ENCODE measurements at places on chromosomes 1 and 21.

DNA sequence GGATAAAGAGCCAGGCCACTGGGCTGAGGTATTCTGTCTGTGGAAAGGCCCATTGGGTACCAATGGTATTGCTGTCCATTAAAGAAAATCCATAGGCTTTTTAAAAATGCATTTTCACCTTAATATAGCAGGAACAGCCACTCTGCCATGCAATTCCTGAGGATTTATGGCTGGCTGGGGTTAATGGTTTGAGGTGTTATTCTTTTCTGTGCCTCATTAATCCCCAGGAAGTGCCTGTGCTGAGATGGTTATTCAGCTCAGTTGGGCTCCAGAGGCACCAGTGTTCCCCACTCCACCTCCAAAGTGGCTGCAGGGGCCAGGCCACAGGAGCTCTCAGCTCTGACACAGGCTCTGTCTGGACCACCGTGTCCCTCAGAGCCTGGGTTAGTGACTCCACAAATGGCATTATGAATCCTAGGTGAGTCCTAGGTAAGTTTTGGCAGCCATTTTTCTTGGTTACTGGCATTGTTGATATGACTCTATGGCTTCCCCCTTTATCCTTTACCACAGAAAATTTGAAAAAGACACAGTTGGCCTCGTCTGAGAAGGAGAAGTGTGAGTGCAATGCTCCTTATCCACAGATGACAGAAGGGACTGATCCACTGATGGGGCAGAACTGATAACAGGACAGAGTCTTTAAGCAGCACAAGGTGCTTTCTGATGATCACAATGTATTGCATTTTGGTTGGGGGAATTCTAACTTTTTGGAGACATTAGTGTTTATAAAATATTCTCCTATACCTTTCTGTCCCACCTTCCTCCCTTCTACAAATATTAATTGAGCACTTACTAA, 2.2 kb upstream of the PAPPA2 start:
- DNase-seq, result no peak

GRCh38 chr1:212431644-212432043, 1.1 kb upstream of the NENF start:
- DNase-seq, result no peak

- DNase-seq, result no peak
Observed at GRCh38 chr1:71835442-71835813, 446.9 kb downstream of the NEGR1 start.

GRCh38 chr1:53093778-53094532, 31.9 kb downstream of the PODN start:
- peak; percentile 69 for DNase-seq

- DNase-seq, result no peak
Observed at GRCh38 chr21:18289876-18290275, 45.2 kb downstream of the CHODL start.

DNA sequence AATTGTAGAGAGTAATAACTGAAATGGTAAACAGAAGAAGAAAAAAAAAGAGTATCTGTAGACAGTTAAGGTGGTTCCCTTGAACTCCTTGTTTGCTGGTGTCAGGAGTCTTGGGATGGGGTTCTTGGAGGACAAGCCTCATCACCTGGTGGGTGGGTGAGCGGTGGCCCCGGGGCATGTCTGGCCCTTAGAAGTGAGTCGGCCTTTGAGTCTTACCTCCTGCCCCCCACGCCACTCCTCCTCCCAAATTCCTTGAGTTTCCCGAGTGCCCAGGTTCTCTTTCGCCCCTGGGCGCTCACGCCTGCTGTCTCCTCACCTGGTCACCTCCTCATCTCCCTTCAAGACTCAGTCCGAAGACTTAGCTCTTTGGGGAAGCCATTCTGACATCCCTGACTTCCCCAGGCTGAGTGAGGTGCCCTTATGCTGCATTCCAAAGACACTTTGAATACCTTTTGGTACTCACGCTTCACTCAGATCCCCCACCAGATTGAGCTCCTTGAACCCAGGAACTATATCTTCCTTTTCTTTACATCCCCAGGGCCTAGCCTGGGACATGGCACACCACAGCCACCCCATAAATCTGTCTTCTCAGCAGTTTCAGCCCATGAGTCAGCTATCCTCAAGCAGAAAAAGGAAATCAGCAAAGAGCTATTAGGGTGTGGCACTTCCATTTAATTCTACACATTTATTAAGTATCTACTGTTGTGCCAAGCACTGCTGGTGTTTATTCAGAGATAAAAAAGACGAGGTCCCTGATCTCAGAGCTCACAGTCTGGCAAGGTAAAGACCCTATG, 13.5 kb upstream of the IKBKE start:
- DNase-seq, result no peak

DNA sequence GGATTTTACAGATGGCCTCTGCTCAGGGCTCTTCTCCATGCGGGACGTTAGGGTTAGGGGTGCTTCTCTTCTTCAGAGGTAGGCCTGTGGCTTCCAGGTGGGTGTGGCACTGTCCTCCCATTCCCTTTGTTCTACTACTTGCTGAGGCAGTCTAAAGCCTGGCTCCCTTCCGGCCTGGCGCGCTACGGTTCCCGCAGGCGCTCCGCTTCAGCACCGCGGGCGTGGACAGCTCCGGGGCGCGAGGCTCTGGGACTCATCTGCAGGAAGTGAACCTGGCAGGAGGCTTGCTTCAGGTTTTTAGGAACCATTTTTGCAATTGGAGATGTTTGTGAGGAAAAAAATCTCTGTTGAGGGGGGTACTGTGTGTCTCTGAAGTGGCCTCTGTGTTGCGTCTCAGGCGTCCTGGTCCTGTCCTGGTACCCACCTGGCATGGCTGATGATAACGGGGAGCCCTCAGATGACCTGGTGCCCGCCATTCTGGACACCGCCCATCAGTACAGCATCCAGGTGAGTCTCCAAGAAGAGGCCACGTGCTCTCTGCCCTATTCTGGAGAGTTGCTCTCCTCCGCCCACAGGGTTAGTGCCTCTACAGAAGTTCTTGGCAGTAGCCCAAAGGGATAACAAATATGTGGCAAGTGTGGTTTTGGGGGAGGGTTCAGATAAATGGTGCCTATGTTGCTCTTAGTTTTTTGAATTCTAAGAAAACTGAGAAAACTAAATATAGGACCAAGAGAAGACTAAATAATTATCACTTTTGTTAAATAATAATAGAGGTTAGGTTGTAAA, 1.9 kb downstream of the MANEAL start:
- DNase-seq, result peak; percentile 97

DNA sequence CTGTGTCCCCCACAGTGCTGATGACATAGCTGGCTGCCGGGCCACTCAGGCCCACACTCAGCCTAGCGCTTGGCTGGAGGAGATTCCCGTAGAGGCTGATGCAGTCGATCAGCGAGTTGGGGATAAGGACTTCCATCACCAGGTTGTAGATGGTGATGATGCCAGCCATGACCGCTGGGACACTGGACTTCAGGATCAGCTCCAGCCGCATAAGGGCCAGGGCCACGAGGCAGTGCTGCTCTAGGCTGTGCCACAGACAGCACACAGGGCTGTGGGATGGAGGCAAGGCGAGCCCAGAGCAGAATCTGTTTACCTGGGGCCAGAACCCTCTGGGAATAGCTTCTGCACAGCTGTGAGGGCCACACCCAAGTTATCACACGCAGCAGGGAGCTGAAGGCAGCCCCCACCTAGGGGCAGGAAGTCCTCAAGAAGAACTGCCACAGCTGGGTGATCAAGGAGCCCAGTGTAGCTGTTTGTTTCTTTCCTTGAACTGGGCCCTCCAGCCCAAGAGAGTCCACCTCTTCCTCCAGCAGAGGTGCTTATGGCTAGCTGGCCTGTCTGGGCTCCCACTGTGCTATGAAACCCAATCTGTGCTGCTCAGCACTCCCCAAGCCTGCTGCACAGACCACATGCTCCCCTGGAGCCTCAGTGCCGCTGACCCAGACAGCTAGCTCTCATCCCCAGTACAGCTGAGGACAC, 6.2 kb downstream of the SLC2A1 start:
- peak; percentile 50 for DNase-seq

- no peak for DNase-seq
Observed at GRCh38 chr1:116203181-116203723, 92.1 kb downstream of the MAB21L3 start.

DNA sequence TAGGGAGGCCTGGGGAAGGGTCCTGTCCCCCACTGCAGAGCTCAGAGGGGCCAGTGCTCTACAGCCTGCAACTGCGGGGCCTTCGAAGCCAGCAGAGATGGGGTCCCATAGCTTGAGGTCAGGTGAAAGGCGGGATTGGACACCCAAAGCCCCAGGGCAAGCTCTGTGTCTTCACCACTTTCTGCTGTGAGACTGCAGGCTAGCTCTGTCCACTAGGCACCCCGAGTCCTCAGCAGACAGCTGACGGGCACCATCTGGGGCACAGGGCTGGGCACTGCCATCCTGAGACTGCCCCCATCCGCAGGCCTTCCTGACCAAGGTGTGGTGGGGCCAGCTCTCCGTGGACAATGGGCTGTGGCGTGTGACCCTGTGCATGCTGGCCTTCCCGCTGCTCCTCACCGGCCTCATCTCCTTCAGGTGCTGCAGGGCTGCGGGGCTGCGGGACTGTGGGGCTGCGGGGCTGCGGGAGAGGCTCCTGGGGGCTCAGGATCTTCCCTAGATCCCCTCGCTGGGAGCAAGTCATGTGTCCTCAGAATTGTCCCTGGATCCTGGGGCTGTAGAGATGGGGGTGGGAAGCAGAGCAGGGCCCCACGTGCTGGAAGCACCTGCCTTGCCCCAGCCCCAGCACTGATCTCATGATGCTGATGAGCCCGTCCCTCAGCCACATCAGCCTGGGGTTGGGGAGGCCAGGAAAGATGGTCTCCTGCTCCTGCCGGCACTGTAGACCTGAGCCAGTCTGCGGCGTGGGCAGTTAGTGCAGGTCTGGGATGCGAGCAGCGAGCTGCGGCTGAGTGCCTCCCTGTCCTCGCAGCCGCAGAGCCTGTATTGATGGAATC, 46.8 kb downstream of the TRPM2 start:
- DNase-seq, result no peak

DNA sequence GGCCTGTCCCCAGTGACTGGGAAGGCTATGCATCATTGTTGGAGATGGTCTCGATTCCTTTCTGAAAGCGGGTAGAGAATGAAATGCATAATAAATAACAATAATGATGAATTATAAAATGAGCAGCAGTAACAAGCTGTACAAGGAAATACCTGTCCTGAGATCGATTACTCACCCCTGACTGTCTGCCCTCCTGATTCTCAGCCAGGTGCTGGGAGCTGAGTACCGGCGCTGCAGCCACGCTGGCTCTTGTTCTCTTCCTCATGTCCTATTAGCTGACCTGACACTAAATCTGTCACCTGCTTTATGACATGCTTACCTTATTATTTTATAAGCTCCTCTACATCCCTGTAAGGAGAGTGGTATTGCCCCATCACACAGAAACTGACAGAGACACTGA, 3.4 kb downstream of the AGPAT3 start:
- DNase-seq, result peak; percentile 27

DNA sequence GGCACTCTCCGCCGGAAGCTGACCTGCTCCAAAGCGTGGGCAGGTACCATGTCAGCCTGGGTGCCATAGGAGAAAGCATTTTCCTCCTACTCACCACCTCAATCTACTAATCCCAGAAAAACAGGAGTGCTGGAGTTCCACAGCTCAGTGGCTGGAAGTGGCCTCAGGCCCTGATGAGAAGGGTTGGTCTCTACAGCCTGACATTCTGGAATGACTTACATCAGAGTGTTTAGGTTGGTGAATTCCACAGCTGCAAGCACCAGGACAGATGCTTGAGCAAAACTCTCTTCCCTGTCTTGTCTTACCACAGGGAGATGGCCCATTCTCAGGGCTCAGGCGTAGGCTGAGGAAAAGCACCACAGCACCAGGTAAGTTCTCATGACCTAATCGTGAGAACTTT, 5.5 kb downstream of the SEC16B start:
- DNase-seq, result no peak

- no peak for DNase-seq
Observed at GRCh38 chr1:228961511-228961910, 226.2 kb downstream of the RHOU start.

- DNase-seq, result peak; percentile 96
Observed at GRCh38 chr1:37793773-37794371, at the start of gene MANEAL. MANEAL (plus strand) TSS chr1:37793847; CDS start chr1:37794183, 336 bp downstream.

DNA sequence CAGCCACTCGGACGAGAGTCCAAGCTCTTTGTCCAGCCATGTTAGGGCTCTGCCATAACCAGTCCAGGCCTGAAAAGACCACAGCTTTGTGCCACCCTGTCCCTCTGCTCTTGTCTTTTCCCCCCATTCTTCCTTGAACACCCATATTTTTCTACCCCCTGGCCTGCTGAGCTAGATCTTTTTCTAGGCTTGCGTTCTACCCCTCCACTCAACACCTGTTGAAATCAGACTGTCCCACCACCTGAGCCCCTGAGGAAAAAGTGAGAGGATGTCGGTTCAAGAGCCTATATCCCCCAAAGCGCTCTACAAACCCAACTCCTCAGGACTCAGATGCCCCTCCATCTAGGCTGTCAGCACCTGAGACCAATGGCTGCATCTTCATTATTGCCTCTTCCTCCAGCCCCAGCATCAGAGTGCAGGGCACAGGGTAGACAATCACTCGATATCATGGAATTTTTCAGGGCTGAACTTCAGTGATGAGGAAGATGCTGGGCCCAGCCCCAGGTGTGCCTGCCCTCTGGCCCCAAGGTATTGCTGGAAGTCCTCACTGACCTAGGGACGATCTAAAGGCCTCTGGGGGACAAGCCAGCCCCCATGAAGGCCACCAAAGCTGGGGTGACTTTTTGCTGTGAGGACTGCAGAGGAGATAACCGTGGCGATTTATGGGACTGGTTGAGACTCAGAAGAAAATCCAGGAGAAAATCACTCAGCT, 75.3 kb downstream of the CD247 start:
- no peak for DNase-seq

- DNase-seq, result no peak
Observed at GRCh38 chr1:111227434-111227833, at the start of gene CHI3L2. CHI3L2 (plus strand) TSS chr1:111227713; CDS start chr1:111227730, 17 bp downstream.

GRCh38 chr1:84936116-84936810, 43.3 kb upstream of the LPAR3 start:
- DNase-seq, result no peak

DNA sequence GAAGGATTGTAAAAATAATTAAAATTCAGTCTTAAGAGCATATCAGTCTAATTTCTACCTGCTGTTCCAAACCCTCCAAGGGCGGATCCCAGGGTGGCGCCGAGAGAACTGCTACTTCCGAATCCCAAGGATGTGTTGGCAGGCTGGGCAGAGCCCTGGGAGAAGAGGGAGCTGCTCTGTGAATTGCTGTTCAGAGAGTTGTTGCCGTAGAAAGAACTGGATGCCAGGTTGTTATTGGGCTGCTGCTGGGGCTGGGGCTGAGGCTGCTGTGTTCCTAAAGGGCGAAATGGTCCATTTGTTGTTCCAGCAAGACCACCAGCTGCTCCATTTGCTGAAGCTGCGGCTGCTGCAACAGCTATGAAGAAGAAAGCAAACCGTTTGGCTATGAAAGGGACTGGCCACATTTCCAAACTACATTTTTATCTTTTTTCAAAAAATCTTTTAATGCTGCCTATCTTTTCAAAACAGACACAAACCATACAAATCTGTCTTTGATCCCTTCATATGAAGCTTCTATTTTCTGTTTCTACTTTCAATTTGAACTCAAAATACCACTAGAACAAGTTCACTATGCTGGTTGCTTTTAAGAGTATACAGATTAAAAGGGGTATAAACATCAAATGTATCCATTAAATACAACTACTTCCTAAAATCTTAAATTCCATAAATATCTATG, 57.5 kb upstream of the SDC3 start:
- no peak for DNase-seq
